Uterus (tissue), 4 donors: ENCODE measurements at places on chromosomes 13 and 19.

- DNase-seq, result no peak
These were observed 1.5 kb downstream of the RPS11 start for GRCh38 chr19:49497789-49498103.

- DNase-seq, result no peak
These were observed 222.4 kb downstream of the KCTD12 start for GRCh38 chr13:76663592-76664335.

DNA sequence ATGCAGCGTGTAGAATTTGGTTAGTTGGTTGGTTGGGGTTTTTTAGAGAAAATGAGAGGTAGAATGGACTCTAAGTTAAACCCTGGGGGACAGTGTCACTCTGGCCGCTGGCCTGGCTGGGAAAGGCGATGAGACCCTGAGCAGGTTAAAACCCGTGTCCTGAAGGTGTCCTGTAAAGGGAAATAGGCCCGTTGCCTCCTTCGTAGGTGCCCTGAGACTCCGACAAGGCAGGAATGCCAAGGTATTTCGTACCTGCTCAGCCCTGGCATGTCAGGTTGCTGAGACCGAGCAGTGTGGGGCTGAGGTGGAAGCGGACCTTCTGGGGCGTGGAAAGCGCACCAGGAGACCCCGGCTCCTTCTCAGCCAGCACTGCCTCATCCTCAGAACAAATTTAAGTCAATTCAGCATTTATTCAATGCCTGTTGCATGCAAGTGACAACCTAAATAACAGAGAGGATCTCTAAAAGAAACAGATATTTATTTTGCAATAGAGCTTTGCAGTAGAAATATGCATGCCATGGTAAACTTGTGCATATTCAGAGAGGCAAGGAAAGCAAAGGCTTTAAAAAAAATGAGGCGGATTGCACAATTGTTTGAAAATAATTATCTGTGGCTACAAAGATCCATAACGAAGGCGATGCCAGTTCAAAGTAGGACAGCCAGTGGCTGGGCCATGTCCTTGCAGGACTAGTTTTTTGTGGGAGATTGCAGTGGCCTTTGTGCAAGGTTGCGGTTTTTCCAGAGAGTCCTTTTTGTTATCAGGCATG is 1.4 kb upstream of the RAB20 start:
- no peak for DNase-seq

GRCh38 chr19:44367024-44367423 is 10.5 kb upstream of the ZNF112 start:
- DNase-seq, result no peak

DNA sequence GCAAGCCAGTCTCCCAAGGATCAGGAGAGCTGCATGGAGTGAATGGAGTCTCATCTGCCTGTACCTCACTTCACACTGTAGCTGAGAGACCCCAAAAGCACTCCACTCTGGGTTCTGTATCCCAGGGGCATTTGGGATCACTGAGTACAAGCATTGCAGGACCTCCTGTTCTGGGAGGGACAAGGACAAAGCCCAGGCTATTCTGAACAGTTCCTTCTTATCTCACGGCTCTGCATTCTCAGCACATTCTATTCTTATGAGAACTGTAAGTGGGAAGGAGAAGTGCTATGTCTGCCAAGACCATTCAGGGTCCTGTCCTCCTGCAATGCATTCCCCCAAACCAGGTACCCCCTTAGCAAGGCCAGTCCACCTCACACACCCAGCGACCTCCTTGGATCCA is 42.8 kb downstream of the RNF6 start:
- no peak for DNase-seq

- no peak for DNase-seq
These were observed 306 bp downstream of the SUGT1 start for GRCh38 chr13:52652980-52653303.

GRCh38 chr13:23634897-23635296 is 64.7 kb downstream of the TNFRSF19 start:
- no peak for DNase-seq

GRCh38 chr13:91375116-91375729 is 23.2 kb upstream of the GPC5 start:
- DNase-seq, result no peak

GRCh38 chr13:98792785-98793495 is 40.5 kb upstream of the SLC15A1 start:
- DNase-seq, result no peak

- DNase-seq, result no peak
These were observed 63.1 kb downstream of the KCNRG start for GRCh38 chr13:50078231-50078894.

DNA sequence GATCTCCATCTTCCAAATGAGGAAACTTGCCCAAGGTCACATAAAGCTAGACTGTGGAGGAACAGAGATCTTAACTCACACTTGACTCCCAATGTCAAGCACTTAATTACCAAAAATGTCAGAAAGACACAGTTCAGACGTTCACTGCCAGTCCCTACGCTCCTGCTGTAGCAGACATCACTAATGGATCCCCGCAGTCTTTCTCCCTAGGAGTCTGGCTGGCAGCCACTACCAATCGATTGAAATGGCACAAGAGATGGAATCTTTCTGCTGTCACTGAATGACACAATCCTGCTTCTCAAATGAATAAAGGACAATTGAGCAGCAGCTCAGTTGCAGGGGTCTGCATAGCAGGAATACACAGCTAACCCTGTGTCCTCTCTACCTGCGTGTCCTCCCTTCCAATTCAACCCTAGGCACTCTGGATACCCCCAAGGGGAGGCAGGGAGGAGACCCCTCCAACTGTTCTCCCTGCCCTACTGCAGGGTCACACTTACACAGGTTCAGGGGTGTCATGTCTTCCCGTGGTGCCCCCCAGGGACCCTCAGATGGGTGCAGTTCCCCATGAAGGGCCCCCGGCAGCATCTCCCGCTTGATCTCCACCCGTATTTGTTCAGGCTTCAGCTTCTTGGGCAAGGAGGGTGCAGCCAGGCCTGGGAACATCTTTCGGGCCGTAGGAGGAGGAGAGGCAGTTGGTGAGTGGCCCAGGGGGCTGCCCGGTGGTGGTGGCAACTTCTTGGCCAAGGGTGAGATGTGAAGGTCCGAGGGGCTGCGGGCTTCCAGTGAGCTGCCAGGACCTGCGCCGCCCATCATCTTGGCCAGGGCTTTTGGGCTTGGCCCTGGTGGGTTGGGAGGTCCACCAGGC is 7.9 kb upstream of the AKAP8L start:
- DNase-seq, result no peak

DNA sequence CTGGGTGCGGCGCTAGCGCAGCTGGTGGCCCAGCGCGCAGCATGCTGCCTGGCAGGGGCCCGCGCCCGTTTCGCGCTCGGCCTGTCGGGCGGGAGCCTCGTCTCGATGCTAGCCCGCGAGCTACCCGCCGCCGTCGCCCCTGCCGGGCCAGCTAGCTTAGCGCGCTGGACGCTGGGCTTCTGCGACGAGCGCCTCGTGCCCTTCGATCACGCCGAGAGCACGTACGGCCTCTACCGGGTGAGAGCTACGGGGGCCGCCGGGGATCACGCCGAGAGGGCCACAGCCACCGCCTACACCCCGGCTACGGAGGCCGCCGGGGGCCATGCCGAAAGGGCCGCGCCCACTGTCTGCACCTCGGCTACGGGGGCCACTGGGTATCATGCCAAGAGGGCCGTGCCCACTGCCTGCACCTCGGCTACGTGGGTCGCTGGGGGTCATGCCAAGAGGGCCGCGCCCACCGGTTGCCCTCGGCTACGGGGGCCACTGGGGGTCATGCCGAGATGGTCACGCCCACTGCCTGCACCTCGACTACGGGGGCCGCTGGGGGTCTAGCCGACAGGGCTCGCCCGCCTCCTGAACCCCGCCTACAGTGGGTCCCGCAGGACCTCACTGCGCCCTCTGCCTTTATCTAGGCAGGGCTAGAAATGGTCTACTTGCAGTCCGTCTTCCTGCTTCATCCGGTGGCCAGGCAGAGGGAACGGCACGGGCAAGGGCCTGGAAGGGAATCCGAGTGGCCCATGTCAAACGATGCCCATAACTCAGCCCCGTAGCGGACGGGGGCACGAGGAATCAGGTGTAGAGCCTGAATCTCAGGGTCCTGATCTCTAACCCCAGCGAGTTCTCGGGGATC is 500 bp downstream of the PGLS start:
- peak; percentile 85 for DNase-seq

DNA sequence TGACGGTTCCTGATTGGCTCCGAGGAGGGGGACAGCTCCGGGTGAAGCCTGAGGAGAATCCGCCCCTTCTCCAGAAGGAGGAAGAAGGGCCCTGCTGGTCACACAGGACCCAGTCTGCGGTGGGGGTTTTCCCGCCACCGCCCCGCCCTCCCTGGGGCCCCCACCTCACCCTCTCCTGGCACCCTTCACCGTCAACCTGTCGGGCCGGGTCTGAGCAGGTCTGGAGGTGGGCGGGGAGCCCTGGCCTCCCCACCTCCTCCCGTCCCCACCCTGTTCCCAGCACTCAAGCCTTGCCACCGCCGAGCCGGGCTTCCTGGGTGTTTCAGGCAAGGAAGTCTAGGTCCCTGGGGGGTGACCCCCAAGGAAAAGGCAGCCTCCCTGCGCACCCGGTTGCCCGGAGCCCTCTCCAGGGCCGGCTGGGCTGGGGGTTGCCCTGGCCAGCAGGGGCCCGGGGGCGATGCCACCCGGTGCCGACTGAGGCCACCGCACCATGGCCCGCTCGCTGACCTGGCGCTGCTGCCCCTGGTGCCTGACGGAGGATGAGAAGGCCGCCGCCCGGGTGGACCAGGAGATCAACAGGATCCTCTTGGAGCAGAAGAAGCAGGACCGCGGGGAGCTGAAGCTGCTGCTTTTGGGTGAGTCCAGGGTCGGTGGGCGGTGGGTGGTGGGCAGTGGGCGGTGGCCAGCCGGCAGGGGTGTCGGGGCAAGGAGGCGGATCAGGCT is at the start of gene GNA15:
Gene GNA15, plus strand, starts transcription at position 73 of the 723 bp plus-strand sequence. Its CDS starts 418 bp downstream, at position 491.
- no peak for DNase-seq

GRCh38 chr13:66076417-66076816 is 1153.7 kb downstream of the PCDH9 start:
- no peak for DNase-seq

DNA sequence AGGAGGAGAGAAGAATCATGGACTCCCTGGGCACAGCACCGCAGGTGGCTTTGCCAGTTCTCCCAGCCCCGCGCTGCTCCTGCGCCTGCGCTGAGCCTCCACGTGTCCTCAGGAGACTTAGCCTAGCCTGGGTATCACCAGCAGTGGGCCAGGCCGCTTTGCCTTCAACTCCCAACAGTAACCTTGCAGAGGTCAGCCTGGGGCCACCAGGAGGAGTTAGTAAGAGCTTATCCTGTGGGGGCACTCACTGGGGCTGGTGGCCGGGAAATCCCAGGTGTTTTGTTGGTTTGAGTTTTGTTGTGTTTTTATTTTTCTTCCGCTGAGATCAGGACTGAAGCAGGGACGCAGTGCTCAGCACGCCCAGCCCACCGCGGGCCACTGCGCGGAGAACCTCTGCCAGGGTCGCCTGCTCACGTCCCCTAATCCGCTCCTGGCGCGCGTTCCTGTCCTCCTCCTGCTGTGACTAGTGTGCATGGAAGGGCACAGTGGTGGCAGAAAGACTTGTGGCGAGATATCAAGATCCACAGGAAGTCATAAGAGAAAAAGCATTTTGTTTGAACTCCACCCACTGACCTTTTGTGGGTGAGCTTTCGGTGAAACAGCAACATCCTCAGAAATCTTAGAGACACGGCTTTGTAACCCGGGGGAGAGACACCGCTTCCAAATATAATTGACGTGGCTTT is 207.4 kb upstream of the RFC3 start:
- no peak for DNase-seq

DNA sequence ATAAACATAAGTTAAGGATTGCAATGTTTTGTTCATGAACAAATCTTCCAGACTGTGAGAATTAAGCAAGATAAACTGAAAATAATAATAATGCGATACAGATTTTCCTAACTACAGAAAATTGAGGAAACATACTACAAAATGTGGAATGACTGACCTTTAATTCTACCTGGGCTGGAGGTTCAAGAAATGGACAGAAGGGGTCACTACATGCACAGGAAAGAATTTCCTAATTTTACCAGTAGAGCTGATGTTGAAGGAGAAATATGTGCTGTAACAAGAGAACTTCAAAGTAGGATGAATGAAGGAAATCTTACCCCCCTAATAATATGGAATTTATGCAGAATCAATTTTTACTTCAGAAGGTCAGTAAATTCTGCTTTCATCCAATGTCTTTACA is 62.3 kb downstream of the ZNF627 start:
- no peak for DNase-seq

- no peak for DNase-seq
These were observed 12.0 kb downstream of the EBPL start for GRCh38 chr13:49679246-49679645.

GRCh38 chr13:40583738-40584137 is 82.7 kb downstream of the FOXO1 start:
- no peak for DNase-seq

DNA sequence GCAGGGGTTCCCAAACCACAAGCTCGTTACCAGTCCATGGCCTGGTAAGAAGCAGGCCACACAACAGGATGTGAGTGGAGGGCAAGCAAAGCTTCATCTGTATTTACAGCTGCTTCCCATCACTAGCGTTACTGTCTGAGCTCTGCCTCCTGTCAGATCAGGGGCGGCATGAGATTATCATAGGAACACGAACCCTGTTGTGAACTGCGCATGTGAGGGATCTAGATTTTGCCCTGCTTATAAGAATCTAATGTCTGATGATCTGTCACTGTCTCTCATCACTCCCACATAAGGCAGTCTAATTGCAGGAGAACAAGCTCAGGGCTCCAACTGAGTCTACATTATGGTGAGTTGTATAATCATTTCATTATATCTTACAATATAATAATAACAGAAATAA is 677.4 kb upstream of the SLITRK6 start:
- no peak for DNase-seq

DNA sequence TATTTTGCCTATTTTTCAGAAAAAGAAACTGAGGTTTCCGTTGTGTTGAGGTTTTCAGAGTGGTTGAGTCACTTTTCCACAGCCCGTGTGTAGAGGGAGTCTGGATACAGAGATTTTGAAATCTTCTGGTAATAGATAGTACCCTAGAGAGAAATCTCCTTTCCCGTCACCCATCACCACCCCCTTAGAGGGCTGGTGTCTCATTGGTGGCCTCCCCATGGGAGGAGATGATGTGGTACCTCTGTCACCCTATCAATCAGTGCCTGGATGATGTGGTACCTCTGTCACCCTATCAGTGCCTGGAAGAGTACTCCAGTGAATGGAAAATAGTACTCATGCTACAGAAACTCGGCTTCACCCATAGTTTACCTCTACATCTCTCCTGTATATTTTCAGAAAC is 42.2 kb upstream of the SERP2 start:
- no peak for DNase-seq

GRCh38 chr19:42529248-42529764 is 1.0 kb upstream of the CEACAM1 start:
- DNase-seq, result peak; percentile 37

GRCh38 chr19:50909240-50910070 is 1.7 kb downstream of the KLK4 start:
- DNase-seq, result no peak

GRCh38 chr13:112532837-112533745 is 54.9 kb downstream of the TUBGCP3 start:
- DNase-seq, result no peak
